NCI-H1436 treated with DMSO at 0.1 percent for 48 hours (cell line): ENCODE measurements at places on chromosomes 16 and 17.

GRCh38 chr17:48023400-48024148 lies 14.0 kb downstream of the COPZ2 start:
- peak; percentile 35 for DNase-seq

DNA sequence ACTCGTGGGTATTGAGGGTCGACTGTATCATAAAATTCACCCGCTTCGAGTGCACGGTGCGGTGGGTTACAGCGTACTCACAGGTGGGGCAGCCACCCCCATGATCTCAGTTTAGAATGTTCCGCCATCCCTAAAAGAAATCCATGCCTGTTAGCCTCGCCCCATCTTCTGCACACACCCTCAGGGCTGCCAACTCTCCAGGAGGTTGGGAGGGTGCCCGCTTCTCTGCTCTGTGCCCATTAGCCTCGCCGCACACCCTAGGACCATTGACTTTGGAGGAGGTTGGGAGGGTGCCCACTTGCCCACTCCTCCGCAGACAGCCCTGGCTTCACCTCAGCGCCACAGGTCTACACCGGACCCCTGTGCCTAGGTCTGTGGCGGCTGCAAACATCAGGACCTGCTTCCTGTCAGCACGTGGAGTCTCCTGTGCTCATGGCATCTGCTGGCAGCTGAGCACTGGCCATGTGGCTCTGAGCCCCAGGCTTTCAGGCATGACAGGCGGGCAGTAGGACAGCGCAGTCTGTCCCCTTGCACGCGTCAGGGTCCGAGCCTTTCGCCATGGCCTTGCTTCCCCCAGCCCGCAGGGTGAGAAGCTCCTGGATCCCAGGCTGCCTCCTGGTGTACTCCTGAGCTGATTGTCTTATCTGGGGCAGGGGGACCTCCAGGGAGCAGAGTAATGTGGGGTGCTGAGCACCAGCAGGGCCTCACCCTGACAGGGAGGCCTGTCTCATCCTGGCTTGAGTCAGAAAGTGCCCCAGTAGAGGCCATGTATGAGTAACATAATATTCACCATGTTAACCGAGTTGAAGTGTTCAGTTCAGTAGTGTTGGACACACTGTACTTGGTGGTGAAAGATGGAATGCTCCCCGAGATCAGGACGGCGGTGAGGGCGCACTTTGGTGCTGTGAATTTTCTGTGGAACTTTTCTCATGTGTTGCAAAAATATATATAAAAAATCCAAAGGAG lies 21.9 kb downstream of the NME3 start:
- no peak for DNase-seq

DNA sequence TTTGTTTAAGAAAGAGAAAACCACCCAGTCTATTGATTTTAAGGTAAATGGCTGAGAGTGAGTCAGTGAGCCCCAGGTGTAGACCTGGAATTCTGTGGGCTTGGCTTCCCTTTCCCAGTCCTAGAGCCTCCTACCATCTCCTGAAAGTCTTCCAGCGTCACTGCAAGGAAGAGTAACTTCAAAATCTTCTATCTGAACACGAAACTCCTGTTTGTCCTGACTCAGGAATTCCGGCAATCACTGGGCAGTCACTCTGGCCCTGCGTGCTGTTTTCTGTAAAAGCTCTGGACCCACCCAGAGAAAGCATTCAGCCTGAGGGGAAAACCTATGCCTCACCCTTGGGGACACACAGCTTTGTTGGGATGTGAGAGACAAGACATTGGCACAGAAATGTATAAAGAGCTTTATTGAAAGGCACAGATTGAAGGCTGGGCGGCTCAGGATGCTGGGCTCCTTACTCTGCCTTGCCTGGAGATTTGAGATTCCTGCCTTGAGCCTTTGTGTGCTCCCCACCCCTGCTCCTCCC lies 15.9 kb downstream of the MINK1 start:
- DNase-seq = no peak

DNA sequence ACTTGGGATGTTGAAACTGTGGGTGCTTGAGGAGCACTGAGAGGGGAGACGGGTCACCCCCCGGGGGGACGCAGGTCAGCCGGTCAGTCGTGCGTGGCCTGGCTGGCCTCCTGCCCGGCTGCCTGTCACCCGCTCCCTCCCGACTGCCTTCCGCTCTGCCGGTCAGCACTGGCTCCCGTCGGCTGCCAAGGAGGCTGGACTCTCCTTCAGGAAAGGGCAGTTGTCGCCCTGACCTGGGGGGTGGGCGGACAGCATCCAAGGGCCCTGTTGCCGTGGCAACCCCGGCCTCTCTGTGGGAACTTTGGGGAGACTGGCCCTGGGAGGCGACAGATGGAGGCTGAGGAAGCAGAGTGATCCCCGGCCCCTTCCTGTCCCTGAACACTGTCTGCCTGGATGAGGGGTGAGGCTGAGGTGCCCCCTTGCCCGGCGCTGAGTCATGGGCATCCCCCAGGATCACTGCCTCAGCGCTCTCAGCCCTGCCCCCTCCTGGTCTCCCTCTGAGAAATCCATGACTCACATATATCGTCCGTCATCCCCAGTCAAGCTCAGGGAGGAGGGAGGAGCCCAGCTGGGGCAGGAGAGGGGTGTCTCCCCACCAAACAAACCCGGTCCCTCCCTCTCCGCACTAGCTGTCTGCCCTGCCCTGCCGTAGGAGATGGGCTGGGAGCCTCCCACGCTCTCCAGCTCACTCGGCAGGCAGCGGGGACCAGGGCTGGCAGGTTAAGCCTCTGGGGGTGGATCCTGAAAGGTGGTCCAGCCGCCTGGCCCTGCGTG lies at the start of gene ADGRG1:
TSS of gene ADGRG1 (plus strand) at position 623 of the 774 bp plus-strand sequence. CDS start 21,658 bp downstream, outside the sequence.
- DNase-seq = no peak

- no peak for DNase-seq
Measured at GRCh38 chr17:81306898-81307510, 11.9 kb upstream of the SLC38A10 start.

GRCh38 chr17:82866590-82867191 lies 26.9 kb upstream of the ZNF750 start:
- no peak for DNase-seq

DNA sequence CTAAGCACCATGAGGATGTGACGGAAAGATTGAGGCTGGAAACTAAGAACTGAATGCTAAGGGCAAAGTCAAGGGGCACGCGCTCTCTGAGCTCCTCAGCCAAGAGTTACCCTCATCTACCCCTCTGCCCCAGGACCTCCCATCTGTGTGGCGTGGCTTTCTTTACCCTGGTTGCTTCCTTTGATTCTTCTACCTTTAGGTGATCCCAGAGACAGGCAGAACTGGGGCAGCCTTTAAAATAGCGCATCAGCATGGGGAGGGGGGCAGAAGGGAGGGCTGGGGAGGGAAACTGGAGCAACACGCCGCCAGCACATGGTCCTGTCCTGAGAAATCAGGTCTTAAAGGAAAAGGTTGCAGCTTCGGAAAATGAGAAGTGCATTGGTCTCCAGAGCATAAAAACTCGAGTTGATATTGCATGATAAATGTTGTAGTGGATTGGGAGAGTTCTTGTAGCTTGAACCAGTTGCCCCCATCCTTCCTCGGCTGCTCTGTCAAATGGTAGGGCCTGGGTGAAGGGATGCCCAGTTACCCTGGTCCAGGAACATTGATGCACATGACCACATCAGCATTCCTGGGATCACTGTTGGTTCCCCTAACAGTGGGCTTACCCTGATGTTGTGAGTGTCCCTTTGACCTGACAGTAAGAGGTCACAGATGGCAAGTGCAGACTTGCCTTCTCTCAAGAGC lies 29.7 kb downstream of the LDHD start:
- DNase-seq = no peak

DNA sequence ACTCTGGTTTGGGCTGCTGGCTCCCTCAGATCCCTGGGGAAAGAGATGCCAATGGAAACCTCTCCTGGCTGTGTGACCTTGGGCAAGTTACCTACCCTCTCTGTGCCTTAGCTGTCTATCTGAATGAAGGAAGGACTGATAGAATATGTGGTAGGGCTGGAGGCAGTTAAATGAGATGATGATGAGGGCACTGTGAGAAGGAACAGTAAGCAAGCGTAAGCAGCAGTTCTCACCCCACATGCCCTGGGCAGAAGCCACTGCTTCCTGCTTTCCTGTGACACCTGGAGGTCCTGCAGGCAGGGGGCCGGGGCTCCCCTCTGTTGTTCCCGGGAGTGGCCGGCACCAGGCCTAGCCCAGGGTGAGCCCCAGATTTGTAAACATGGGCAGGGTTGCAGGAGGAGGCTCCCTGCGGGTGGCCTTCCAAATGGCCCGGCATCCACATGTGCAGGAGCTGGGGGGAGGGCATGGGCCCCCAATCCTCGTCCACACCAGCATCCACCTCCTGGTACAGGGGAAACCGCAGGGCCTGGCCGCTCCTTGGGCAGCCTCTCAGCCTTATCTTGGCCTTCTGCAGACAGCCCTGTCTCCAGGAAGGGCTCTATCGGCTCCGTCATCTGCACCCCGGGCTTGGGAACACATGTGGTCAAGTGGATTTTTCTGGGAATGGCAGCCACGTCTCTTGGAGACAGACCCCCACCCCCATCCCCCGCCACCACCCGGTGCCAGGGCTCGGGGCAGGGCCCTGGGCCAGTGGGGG lies 235.6 kb upstream of the GSE1 start:
- no peak for DNase-seq

DNA sequence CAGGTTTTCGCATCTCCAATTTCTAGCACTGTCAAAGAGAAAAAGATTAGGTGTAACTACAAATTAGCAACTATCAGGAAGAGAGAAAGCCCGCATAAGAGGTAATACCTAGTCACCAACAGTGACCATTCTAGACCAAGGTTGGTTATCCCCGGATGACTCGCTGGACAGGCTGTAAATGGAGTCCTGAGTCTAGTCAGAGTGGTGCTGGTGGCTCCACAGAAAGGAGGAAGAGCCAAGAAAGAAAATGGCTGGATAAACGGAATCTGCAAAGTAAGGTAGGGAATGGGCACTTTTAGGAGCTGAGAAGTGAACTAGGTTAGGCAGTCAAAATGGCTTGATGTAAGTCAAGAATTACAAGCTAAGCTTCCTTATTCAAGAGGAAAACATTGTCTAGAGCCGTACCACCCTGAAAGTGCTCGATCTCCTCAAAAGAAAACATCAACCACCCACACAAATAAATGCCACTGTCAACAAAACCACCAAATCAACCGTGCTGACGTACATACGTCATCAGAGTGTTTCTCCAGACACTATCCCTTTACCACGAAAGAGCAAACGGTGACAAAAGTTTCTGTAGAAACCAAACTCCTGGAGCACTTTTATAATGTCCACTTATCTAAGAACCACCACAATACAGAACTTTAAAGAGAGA lies 2.2 kb downstream of the GSPT1 start:
- DNase-seq = no peak

GRCh38 chr16:27441276-27441675 lies 39.3 kb downstream of the IL21R start:
- no peak for DNase-seq

- no peak for DNase-seq
Measured at GRCh38 chr16:62889097-62889496, 852.9 kb upstream of the CDH8 start.
